ENCODE measurements at places on chromosomes 1 and 21.
A peak's percentile ranks its signal among the peaks of the same experiment; 100 is the strongest.

GRCh38 chr1:94953746-94954145 is 26.8 kb upstream of the CNN3 start:
- DNase-seq: no peak

GRCh38 chr21:15250384-15250783 is 185.6 kb upstream of the NRIP1 start:
- no peak for DNase-seq

- no peak for DNase-seq
Observed at GRCh38 chr1:153827168-153827964, 52.2 kb downstream of the SLC27A3 start.

- no peak for DNase-seq
Observed at GRCh38 chr1:84711121-84711520, 20.9 kb upstream of the SSX2IP start.

GRCh38 chr1:226634166-226634588 is 85.6 kb downstream of the STUM start:
- DNase-seq: peak; percentile 91

DNA sequence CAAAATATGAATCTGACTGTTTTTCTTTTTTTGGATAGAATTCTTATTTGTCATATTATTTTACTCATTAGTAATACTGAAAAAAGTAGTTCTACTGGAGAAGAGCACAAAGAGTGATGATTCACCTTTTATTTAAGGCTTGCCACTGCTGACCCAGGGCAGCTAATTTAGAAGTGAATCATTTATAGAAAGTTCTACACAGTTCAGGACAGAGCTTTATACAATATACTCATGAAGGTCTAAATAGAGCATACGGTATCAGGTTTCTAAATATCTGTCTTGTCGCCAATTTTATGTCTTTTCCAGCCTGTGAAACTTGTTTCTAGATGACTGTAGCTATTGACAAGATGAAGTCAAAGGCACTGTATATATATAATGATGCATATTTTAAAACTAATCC is 25.0 kb downstream of the GIPC2 start:
- DNase-seq: no peak

DNA sequence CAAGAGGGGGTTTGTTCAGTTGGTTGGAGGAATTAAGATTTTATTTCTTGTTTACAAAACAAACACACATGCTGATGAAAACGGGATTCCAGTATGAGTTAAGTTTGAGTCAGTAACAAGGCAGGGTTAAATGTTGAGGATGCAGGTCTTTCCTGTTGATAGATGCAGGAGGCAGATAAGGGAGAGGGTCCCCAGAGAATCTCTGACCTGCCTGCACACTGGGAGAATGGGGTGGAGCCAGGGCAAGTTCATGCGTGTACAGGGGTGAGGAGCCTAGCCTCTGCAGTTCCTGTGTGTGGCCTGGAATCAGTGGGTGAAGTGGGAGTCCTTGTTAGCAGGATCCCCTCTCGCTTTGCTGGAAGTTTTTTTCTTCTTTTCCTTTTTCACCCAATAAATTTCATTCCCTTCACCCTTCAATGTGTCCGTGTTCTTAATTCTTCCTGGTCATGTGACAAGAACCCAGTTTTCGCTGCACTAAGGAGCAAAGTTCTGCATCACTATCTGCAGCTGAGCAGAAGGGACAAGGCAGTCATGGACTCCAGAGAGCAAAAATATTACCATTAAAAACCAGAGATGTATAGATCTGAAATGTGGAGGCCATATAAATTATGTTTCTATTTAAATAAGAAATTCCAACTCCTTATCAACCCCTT is 69.9 kb upstream of the MARK1 start:
- DNase-seq: no peak

DNA sequence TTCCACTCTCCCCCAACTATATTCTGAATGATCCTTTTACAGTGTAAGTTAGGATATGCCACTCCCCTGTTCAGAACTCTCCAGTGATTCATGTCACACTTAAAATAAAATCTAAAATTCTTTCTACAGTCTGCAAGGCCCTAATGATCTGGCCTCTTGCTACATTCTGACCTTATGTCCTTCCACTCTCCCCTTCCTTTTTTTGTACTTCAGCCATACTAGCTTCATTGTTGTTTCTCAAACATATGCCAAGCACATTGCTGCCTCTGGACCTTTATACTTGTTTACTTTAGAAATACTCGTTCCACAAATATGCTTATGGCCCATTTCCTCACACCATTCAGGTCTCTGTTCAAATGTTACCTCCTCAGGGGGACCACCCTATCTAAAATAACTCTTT is 14.8 kb upstream of the PSMA5 start:
- DNase-seq: no peak

DNA sequence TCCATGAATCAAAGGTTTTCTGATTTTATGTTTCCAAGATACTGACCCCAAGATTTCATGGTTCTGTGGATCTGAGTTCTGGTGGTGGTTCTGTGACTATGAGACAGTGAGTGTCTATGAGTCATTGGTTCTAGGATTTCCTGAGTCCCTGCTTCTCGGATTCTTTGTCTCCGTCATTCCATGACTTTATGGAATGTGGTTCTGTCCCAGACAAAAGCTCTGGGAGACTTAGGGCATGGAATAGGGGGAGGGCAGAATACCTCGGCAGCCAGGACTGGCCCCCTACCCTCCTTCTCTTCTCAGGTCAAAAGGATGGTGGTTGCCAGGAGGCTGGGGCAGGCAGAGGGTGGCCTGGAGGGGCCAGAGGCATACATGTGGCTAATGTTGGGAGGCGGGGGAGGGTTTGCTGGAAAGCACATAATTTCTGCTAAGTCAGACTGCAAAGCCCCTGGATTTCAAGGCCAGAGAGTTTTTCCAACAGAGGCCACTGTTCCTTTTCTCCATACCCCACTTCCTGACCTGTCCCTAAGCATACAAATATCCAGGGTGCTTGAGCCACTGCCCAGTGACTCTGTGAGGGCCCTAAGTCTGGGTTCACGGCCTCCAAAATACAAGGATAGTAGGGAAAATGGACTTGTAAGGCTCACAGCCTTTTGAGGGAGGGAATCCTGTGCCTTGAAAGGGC is 17.2 kb downstream of the CDCP2 start:
- no peak for DNase-seq

DNA sequence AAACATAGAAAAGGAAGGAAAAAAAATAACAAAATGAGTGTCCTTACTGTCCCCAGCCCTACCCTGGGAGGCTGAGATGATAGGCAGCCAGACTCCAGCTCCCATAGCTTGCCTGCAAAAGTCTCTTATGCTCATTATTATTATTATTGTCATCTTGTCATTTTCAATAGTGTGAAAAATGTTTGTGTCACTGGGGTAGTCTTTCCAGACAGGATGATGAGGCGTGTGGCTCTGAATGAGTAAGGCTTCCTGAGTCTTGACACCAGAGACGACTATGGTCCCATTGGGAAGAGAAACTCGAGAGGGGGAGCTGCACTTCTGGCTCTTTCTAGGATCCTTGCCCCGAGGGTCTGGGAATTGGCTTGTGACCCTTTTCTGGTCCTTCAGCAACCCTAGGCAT is 1.1 kb upstream of the CYB561D1 start:
- no peak for DNase-seq

DNA sequence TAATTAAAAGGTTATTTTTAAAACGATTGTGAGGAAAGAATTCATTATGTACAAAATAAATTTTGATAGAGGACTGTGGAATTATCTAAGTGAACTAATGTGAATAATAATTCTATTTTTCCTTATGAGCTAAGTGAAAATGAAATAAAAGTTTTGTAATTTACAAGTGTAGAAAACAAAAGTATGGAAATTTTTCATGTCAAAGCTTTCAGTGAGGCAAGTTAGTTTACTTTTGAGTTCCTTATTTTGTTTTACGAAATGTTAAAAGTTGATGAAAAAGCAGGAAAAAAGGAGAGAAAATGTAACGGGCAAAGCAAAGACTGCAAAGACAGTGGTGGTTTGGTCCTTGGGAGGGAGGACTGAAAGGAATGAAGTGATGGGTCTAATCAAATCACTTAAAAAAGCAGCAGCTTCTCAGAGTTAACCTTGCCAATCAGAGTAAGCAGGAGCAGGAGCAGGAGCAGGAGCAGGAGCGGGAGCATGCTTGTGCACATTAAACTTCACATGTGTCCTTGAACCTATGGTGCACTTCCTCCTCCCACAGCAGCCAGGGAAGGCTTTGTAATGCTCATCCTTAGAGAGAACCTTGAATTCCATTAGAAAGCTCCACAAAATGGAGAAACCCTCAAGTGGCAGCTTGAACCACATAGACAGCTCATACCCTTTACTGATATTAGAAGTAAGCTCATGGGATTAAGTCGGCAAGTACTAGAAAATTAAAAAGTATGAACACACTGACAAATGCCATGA is 133.4 kb downstream of the LHX4 start:
- no peak for DNase-seq

- DNase-seq: no peak
Observed at GRCh38 chr1:69835955-69836354, 268.2 kb downstream of the LRRC7 start.

GRCh38 chr1:69523032-69523431 is 44.7 kb upstream of the LRRC7 start:
- DNase-seq: no peak

- no peak for DNase-seq
Observed at GRCh38 chr1:67217938-67218337, 51.7 kb downstream of the IL23R start.

DNA sequence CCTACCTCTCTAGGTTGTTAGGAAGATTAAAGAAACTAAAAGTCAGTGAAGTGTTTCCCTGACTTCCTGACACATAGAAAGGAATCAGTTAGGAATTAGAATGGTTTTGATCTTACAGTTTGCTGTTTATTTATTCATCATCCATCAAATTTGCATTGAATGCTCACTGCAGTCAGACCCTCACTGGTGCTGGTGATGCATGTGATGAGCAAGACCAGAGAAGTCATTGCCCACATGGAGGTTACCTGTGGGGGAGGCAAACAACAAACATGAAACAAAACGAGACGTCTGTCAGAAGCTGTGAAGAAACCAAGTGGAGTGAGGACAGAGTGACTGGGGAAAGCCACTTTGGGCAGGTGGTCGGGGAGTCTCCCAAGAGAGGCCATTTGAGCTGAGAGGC is 6.4 kb downstream of the CTPS1 start:
- DNase-seq: no peak

DNA sequence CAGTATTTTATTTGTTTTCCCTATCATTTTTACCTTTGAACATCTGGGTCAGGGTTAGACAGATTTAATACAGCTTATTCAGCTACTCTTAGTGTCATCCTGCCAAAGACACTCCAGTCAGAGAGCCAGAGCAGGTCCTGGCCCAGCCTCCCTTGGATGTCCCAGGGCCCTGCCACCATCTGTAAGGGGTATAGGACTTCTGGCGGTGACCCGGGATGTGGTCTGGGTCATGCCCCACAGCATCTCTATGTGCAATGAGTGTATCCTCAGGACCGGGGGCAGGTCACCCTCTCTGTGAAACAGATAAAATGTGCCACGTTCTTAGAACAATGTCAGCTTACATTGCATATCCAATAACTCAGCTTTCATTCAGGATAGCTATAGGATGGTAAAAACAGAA is 37.8 kb upstream of the PRSS38 start:
- no peak for DNase-seq

DNA sequence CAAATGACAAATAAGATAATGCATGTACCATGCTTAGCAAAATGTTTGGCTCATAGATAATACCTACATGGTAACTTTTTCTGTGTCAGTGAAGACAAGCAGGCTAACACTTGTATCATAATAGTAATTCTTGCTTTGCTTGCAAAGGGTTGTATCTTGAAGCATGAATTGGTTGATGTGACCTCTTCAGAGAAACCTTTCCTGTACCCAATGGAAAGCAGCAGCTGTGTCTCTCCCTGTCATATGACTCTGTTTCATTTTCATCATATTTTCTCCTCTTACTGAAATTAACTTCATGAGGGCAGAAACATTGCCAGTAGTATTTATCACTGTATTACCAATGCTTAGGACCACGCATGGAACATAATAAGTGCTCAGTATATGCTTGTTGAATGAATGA is 4.4 kb downstream of the SH2D1B start:
- no peak for DNase-seq

DNA sequence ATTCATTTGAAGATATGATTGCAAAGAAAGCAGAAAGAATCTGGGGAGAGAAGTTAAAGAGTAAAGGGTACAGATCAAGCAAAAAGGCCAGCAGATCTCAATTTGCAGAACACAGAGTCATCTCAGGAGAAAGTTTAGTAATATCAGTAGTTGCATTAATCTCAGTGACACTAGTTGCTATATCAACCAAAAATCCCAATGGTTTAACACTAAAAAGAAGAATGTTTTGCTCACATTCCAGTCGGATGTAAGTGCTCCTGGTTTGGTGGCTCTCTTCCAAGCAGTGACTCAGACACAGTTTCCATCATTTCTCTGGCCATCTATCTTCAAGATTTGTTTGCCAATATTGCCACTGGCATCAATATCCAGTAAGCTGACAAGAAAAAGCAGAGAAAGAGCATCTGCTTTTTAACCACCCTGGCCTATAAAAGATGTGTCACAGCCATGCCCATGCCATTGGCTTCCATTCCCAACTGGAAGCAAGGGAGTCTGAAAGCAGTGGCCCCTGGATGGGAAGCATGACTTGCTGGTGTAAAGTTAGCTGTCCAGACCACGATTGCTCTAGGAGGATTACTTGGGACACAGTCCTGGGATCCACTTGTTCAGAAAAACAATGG is 45.5 kb upstream of the AIM2 start:
- DNase-seq: no peak

GRCh38 chr1:214570442-214570841 is 19.0 kb upstream of the PTPN14 start:
- no peak for DNase-seq

DNA sequence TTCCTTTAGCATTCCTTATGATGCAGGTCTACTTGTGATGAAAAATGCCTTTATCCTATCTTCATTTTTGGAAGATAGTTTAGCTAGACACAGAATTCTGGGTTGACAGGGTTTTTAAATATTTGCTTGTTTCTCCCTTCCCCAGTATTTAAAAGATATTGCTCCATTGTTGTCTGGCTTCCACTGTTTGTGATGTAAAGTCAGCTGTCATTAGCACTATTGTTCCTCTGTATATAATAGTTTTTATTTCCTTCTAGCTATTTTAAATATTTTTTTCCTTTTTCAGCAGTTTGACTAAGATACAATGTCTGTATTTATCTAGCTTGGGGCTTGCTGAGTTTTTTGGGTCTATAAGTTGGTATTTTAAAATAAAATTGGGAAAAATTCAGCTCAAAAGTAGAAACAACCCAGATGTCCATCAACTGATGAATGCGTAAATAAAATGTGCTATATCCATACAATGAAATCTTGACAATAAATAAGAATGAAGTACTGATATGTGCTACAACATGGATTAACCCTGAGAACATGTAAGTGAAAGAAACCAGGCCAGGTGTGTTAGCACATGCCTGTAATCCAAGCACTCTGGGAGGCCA is 11.2 kb downstream of the IFT25 start:
- DNase-seq: no peak

- DNase-seq: no peak
Observed at GRCh38 chr1:63848733-63849132, 74.9 kb downstream of the ROR1 start.

- no peak for DNase-seq
Observed at GRCh38 chr1:224339442-224340033, 9.6 kb upstream of the NVL start.

DNA sequence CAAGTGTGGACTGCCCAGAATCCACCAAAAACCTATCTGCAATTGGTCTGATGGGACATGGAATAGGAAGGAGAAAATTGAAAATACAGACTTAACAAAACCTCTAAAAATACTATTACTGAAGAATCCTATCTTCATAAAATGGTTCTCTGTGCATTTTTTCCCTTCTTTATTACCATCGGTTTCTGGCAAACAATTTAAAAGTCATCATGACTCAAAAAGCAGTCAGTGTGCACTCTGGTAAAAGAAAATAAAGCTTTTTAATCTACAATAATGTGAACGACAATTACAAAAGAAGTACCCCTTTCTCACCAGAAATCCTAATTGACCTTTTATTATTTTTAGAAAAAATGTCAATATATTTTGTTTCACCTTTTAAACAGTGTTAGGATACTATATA is 186.3 kb downstream of the TPR start:
- no peak for DNase-seq

Measured in nephron progenitor cell (in vitro differentiated cells).